ENCODE measurements at places on chromosomes 1 and 21.

- no peaks in the 10 kb centered on the region for H3K4me1 ChIP-seq
- peaks cover 10% of the 10 kb centered on the region for H3K27me3 ChIP-seq
- no peak for DNase-seq
- no peak overlapping the region for H3K4me3 ChIP-seq
- peaks cover 4% of the 10 kb centered on the region for H3K36me3 ChIP-seq
These were observed 34.0 kb downstream of the C1orf198 start for GRCh38 chr1:230834292-230834691.

- DNase-seq = no peak
- H3K4me3 ChIP-seq = no peak overlapping the region
- no peaks in the 10 kb centered on the region for H3K36me3 ChIP-seq
- H3K4me1 ChIP-seq = peaks cover 22% of the 10 kb centered on the region
- peaks cover 5% of the 10 kb centered on the region for H3K27me3 ChIP-seq
- no peak overlapping the region for H3K27ac ChIP-seq
These were observed 4.2 kb upstream of the C1orf159 start for GRCh38 chr1:1120096-1120495.

GRCh38 chr1:226682871-226683814 lies 55.9 kb downstream of the ITPKB start:
- no peak for DNase-seq
- H3K4me1 ChIP-seq = peaks cover 99% of the 10 kb centered on the region
- H3K4me3 ChIP-seq = peak overlapping the region; percentile 36
- H3K36me3 ChIP-seq = peaks cover 54% of the 10 kb centered on the region
- H3K27ac ChIP-seq = peak overlapping the region; percentile 32
- no peaks in the 10 kb centered on the region for H3K27me3 ChIP-seq

DNA sequence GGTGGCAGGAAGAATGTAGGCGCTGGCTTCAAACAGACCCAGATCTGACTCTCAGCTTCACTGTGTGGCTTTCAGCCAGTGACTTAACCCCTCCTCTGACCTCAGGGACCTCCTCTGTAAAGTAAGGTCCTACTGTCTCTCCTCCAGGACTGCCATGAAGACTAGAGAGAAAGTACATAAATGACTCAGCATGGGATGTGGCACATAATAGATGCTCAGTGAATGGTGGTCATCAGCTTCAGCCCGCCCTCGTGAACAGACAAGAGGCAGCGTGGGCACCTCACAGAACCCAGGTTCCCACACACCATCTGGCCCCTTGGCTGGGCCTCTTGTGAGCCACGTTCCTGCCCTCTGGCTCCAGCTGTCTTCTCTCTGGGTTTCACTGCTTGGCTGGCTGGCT lies 126.0 kb downstream of the SYF2 start:
- H3K36me3 ChIP-seq = no peaks in the 10 kb centered on the region
- peaks cover 6% of the 10 kb centered on the region for H3K4me1 ChIP-seq
- H3K27ac ChIP-seq = no peak overlapping the region
- H3K4me3 ChIP-seq = no peak overlapping the region
- no peak for DNase-seq
- peaks cover 6% of the 10 kb centered on the region for H3K27me3 ChIP-seq

DNA sequence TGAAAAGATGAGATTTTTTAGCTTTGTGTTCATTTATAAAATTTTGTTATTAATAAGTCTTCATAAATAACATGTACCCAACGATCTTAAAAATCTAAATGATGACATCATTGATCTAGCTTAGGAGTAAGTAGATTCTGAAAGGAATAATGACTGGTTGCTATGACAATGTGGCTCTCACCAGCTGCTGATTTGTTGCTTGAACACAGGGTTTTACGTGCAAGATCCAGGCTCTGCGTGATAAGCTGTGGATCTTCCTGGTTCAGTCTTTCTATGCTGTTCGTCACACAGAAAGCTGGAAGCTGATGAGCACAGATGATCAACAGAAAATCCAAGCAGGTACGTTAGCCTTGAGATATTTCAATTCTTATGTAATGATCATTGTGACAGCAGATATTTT lies 49.1 kb upstream of the C1orf146 start:
- H3K4me1 ChIP-seq = no peaks in the 10 kb centered on the region
- H3K27ac ChIP-seq = no peak overlapping the region
- no peak overlapping the region for H3K4me3 ChIP-seq

DNA sequence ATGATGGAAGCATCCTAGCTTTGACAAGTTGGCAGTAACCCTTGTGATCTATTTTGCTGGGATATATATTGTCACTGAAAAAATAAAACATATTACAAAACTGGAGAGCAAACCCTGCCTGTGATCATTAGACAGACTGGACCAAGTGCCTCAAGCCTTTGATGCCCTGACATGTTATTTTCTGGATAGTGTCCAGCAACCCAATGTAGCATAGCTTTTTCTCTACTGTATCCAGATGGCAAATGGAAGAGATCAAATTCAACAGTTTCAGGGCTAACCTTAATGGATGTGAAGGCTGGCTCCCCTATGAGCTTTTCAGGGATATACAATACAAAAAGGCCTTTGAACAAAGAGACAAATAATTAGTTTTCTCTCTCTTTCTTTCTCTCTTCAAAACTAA lies 25.1 kb downstream of the WARS2 start:
- no peak overlapping the region for H3K4me3 ChIP-seq
- H3K27me3 ChIP-seq = no peaks in the 10 kb centered on the region
- H3K36me3 ChIP-seq = peaks cover 6% of the 10 kb centered on the region
- no peak overlapping the region for H3K27ac ChIP-seq
- H3K4me1 ChIP-seq = no peaks in the 10 kb centered on the region
